ENCODE measurements at places on chromosomes 4 and X.

DNA sequence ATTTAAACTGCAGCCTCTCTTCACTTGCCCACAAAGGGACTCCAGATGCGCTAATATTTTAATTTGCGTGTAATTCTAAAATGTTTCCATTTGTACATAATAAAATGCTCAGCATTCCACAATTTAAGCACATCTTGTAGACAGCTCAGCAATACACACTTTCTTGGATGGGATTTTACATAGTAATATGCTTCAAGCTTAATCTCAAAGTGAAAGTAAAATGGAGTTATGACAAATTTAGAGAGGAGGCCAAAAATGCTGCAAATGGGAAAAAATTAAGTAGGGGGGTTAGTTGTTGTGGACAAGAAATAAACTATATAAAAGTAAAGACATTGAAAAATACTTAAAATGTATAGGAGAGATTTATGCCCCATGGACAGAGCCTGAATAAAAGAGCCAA is 149.1 kb downstream of the FBXO8 start:
- no peak for DNase-seq

GRCh38 chrX:114999906-115000305 is 17.5 kb downstream of the IL13RA2 start:
- no peak for DNase-seq

GRCh38 chrX:139554376-139554775 is 23.8 kb downstream of the F9 start:
- no peak for DNase-seq

GRCh38 chr4:169252339-169253112 is 18.2 kb downstream of the SH3RF1 start:
- no peak for DNase-seq

GRCh38 chr4:26223155-26223554 is 97.7 kb upstream of the RBPJ start:
- DNase-seq = no peak

DNA sequence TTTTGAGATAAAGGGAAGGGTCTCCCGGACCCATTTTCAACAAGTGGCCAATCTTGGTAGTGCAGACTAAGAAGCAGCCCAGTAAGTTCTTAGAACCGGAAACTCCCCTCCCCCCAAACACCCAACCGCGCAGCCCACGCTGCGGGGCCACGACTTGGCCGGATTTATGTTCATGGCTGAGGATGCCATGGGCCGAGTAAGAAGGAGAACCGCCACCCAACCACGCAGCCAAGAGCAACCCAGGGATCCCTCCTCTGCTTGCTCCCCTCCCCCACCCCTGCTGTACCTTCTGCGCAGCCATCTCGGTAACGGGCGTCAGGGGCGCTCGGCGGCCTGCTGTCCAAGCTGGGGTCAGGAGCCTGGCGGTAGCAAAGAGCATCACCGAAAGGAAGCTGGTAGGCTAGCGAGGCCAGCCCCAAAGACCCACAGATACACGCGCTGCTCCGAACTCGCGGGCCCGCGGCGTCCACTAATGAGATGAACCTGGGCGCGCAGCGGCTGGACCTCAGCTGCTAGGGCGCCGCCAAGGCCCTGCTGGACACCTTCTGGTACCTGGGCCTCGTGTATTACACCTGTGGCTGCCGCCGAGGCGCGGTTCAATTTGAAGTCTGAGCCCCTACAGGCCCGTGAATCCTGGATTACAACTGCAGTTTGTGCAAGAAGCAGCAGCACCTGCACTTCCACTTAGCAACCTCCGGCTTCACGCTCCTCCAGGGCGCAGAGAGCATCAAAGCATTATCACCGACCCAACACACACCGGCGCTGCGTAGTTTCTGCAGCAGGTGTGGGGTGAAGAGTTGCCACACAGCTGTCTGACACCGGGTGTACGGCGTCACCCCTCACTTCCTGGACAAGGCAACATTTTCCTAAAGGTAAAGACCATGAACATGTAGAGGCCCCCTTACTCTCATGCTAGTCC is 63.4 kb downstream of the NUDT10 start:
- DNase-seq = peak; percentile 40

DNA sequence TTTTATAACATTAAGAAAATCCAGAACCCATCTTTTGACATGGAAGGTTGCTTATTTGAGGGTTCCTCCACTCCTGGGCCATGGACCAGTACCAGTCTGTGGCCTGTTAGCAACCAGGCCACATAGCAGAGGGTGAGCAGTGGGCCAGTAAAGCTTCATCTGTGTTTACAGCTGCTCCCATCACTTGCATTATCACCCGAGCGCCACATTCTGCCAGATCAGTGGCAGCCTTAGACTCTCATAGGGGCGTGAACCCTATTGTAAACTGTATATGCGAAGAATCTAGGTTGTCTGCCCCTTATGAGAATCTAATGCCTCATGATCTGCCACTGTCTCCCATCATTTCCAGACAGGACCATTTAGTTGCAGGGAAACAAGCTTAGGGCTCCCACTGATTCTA is 58.6 kb downstream of the NDST4 start:
- DNase-seq = no peak

DNA sequence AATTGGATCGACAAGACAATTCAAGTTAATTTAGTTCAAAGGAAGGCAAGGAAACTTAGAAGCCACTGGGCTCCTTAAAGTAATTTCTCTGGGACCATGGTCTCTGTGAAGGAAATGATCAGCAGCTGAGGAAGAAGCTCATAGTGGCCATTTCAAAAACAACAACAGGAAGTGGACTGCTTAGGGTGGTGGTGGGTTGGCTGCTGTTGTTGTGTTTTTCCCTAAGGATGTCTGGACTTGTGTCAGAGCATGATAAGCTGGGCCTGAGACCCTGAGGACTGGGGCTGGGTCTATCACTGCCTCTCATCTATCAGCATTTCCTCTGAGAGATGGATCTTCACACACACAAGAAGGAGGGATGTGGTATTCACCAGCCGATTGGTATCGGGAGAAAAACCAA is 18.3 kb downstream of the KDR start:
- no peak for DNase-seq

- DNase-seq = peak; percentile 7
Observed at GRCh38 chr4:25144870-25145481, 15.3 kb downstream of the SEPSECS start.

DNA sequence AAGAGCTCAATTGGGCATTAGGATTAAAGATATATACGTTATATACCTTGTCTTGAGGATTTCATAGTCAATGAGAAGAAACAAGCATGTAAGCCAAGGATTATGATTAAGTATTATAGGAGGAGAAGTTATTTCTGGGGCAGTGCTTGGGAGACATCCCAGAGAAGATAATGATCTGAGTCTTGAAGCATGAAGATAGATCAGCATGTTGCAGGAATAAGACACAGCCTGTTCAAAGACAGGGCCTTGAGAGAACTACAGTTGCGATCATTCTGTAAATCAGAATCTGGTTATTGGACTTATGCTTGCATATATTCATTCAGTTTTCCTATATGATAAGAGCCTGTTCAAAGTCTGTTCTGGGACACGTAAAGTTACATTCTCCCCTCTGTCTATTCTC is 862.2 kb upstream of the FTHL17 start:
- no peak for DNase-seq

DNA sequence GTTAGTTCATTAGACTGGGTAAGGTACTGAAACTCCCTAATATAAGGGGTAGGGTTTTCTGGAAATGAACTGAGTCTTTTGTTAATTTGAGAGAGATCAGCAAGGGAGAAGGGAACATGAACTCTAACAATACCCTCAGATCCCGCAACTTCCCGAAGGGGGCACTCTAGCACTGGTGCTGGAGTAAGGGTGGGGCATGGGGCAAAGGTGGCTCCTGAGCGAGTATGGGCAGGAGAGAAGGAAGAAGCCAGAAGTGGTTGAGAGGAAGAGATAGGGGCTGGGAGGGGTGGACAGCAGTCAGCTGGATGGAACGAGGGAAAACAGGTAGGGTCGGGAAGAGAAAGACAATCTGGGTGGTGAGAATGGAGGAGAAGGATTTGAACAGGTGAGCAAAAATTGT is 183.2 kb upstream of the MAGEE2 start:
- peak; percentile 1 for DNase-seq

- DNase-seq = no peak
Observed at GRCh38 chrX:153628129-153628528, 18.9 kb upstream of the DUSP9 start.

- DNase-seq = no peak
Observed at GRCh38 chr4:167868163-167868562, 224.2 kb upstream of the ANXA10 start.

- DNase-seq = no peak
Observed at GRCh38 chr4:2273657-2274319, 11.9 kb upstream of the MXD4 start.

DNA sequence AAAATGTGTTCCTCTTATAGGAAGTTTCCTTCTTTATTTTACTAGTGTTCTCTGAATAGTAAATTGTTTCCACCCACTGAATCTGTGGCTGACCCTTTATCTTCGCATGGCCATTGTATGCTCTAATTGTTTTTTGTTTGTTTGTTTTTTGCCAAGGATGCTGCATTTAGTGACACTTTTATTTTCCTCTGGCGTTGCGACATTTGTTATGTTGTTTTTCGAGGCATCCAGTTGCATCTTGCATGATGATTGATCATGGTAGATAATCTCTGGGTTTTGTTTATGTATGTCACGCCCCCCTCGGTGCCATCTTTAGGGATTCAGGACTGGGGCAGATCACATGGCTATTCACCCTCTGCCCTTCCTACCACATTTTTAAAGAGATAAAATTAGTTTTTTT is 2.2 kb downstream of the NMU start:
- peak; percentile 76 for DNase-seq

DNA sequence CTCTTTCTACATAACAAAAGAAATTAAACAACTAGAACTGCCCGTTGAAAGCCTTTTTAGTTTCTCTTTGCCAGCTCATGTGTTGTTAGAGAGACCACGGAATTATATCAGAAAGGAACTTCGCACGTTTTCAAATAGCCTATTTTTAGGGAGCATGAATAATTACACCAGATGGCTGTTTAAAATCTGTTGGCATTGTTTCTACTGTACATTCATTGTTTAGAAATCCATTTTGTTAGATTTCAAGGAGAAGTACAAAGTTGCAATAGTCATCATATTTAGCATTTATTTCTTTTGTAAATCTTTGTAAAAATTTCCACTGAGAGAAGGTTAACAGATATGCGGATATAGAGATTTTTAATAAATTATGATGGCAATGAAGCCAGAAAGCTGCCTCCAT is 403.0 kb upstream of the HS3ST1 start:
- no peak for DNase-seq

- DNase-seq = no peak
Observed at GRCh38 chr4:122224348-122224747, 72.2 kb downstream of the BLTP1 start.

DNA sequence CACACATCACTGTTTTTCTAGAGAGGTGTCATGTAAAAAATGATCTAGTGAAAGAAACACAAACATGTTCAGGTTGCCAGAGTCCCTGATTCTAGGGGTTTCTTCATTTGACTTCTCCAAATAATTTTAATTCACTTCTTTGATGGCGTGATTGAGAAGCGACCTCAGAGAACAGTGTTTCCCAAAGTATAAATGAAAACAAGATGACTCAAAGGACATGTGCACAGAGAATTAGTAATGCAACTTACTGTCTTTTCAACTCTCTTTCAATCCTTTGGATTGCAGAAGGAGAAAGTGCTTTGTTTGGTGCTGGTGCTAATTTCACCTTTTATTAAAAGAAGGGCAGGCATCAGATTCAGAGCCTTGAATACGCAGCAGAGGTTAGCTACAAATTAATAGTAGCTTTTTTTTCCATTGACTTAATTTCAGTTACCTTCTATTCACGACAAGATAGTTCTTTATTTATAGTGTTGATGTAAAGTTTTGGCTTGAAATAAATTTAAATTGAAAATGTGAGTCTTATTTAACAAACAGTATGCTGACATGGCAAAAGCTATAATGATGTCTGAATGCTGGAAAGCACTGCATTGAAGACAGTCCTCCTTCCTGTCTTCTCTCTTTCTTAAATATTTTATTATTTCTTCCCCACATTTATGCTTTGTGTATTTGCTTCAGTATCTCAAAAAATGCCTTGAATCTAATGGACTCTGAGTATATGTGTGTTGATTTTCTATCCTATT is 85.1 kb downstream of the SLC10A7 start:
- DNase-seq = no peak

DNA sequence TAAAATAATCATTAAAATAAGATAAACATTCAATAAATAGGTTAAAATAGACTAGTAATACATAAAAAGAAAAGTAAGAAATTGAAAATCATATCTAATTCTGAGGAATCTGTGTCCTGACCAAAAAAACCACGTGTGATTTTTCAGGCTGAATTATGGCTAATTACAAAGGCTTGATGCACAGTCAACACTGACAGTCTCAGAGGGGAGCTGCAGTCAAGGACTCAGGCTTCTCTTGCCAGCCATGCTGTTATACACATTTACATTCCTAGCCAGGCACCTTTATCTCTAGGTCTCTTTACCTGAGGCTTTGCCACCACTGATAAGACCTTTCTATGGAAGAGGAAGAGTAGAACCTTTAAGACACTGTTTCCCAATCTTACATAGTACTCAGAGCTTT is 1737.7 kb upstream of the PCDH10 start:
- no peak for DNase-seq

DNA sequence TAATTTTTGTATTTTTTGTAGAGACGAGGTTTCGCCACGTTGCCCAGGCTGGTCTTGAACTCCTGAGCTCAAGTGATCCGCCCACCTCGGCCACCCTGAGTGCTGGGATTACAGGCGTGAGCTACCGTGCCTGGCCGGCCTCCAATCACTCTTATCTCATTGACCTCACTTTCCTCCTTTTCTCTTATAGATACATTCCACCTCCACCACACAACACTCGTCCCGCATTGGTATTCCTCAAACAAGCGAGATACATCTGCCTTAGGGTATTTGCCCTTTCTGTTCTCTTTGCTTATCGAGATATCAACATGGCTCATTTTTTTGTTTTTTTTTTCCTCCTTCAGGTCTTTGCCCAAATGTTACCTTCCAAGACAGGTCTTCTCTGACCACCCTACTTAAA is 1.8 kb upstream of the PRPS1 start:
- DNase-seq = no peak

- DNase-seq = no peak
Observed at GRCh38 chr4:126004941-126005340, 690.2 kb downstream of the FAT4 start.

DNA sequence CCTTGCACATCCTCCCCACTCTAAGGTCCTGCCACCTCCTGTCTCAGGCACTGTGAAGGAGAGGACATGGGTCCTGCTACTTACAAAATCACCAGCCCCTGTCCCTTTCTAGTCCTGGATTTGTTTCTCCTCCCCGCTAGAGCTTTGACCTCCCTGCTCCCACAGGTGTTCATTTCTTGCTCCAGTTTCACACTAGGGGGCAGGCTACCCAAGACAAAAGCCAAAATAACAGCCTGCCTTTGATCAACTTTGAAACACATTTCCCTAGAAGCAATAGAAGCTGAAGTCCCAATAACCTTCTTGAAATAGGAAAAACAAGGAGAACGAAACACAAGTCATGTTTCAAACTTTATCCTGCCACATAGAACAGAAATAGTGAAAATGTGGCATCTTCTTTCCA is 164.4 kb downstream of the QDPR start:
- DNase-seq = peak; percentile 1

DNA sequence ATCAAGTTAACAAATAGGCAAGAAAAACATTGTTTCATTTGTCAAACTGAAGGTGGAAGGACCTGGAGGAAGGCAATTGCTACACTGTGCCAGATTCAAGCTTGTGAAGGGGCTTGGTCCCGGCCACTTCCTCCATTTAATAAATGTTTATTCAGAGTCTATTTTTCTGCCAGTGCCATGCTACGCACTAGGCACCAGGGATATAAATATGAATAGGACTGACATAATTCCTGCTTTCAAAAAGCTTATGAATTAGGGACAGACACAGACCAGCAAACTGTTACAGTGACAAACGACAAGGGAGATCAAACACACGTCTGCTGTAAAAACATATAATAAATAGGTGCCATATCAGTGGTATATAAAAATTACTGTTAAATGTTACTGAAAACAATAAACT is 571 bp downstream of the TLR6 start:
- DNase-seq = no peak

Measured in NCI-H526 treated with DMSO at 0.1 percent for 48 hours (cell line).